ENCODE measurements at places on chromosomes 1 and 21.

DNA sequence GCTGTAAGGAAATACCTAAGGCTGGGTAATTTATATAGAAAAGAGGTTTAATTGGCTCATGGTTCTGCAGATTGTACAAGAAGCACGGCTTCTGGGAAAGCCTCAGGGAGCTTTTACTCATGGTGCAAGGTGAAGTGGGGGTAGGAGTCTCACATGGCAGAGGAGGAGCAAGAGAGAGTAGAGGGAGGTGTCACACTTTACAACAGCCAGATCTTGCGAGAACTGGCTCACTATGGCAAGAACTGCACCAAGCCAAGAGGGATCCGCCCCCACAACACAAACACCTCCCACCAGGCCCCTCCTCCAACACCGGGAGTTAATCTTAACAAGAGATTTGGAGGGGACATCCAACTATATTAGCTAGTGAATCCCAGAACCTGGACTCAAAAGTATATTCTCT, 135.4 kb upstream of the SOD1 start:
- no peak for DNase-seq

DNA sequence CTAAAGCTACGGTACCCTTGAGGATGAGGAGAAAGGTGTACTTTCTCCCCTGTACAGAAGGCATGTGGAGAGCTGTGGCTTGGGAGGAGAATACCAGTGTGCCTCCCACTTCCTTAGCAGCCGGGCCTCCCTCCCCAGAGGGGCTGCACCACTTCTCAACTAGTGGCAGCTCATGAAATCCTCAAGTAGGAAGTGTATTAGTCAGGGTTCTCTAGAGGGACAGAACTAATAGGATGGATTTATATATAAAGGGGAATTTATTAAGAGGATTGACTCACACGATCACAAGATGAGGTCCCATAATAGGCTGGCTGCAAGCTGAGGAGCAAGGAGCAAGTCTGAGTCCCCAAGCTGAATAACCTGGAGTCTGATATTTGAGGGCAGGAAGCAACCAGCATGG, 53.1 kb upstream of the PPP2R5A start:
- DNase-seq, result no peak

DNA sequence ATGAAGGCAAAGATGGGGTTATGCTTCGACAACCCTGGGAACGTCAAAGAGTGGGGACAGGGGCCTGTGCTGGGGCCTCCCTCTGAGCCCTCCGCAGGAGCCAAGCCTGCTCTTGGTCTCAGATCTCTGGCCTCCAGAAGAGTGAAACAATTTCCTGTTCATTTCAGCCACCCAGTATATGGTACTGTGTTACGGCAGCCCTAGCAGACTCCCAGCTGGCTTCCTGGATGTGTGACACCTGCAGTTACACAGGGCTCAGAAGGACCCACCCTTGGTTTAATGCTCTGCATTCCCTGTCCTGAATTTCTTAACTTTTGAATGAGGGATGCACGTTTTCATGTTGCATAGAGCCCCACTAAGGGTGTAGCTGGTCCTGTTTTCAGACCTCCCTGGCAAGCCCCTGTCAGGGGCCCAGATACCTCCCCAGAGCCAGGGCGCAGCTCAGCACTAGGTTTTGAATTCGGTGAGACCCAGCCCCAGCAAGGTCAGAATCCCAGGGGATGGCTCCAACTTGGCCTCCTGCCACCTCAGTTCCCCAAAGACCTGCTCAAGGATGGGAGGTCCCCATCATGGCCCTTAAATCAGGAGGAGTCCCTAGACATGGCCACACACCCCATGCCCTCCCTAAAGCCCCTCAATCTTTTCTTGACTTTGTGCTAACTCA, 79.0 kb upstream of the IFFO2 start:
- no peak for DNase-seq

- DNase-seq, result peak; percentile 50
These were observed 148.0 kb downstream of the GALNT2 start for GRCh38 chr1:230215031-230215430.

GRCh38 chr1:109396513-109396839, 1.2 kb downstream of the SORT1 start:
- DNase-seq, result no peak

DNA sequence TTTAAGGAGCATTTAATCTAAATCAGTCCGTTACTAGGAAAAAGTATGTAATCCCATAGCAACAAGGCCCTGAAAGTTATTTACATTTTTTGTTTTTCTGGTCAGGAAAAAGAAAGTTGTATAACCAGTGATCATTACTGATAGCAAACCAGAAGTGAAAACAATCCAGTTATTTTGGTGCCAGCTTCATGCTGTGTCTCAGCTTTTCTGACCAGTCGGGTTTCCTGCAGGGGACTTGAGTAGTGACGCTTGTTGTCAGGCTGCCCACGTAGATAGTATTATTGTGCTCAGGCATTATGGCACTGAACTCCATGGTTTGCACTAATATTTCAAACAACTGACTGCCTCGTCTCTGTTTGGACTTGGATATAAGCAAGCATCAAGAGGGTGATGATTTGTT, 55.2 kb downstream of the SASS6 start:
- no peak for DNase-seq

DNA sequence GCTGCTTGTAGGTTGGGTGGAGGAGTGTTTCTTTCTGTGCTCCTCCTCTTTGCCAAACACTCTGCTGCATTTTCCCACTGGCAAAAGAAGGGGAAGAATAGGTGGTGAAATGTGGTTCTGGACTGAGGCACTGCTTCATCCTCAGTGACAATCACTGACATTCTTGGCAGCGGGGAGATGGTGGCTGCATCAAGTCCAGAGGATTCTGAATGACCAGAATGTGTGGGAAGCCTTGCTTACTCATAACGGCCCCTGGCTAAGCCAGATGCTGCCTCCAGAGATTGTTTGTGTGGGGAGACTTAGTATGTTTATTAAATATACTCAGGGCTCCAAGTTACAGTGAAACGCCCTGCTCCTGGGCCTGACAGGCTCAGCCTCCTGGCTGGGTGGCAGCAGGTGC, 160.3 kb downstream of the CACNA1E start:
- DNase-seq, result no peak

GRCh38 chr1:30706528-30706927, 16.9 kb downstream of the MATN1 start:
- DNase-seq, result peak; percentile 67

GRCh38 chr21:17853393-17854275, 34.5 kb upstream of the C21orf91 start:
- DNase-seq, result no peak

DNA sequence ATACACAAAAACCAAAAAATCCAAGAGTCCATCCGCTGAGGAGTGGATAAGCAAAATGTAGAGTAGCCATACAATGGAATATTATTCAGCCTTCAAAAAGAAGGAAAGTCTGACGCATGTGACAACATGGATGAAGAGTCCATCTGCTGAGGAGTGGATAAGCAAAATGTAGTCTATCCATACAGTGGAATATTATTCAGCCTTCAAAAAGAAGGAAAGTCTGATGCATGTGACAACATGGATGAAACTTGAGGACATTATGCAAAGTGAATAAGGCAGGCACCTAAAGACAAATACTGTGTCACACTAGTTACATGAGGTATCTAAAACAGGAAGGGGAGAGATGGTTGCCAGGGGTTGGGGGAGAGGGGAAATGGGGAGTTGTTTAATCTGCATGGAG, 14.0 kb upstream of the IGSF21 start:
- DNase-seq, result no peak

- no peak for DNase-seq
These were observed 19.4 kb downstream of the ARMH1 start for GRCh38 chr1:44693900-44694299.

DNA sequence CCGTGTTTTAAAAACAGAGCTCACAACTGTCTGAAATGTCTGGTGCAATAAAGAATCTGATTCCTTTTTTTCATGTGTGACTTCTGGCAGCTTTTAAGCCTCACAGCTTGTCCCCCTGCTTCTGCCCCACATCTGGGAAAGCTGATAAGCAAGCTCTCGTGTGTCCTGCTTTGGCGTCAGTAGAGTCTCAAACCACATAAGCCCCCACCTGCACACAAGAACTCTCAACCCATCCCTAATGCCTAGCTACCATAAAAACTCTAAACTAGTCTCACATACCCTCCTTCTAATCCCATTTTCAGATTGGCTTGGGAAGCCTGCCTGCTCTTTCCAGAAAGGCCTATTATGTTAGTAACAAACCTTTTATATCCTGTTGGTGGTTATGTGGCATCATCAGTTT, 94.6 kb upstream of the DAB1 start:
- DNase-seq, result no peak
